ENCODE measurements at places on chromosomes 2 and 18.

DNA sequence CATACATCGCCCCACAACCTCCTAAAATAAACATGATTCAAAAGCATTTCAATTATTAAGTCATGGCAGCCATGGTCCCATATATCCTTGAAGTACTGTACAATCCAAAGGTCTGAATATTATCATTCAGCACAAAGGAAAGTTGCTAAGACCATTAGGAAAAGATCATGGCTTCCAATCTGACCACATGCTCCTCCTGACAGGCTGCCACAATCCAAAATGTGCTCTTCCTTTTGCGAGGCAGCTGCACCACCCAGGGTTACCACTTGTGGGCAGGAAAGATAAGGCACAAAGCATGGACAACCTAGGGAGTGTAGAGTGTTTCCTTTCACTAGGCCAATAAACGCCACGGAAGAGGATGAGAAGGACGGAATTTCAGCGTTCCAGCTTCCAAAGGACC is 5.4 kb downstream of the BOLA3 start:
- DNase-seq, result no peak

DNA sequence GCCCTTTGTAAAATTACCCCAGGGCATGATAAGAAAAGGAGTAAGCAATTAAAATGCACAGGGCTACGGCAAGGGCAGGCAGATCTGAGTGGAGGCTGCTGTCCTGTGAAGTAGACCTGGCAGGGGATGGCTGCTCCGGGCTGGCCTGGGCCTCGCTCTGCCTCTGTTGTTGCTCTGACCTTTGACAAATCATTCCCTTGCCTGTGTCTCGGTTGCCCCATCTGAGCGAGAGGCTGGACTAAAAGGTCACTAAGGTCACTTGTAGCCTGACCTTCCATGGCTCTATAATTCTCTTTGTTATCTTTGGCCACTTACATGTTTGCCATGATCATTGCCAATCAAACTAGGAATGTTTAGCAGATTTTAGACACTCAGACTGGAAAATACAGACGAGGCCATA is 118.1 kb downstream of the KLHL29 start:
- DNase-seq, result no peak

GRCh38 chr2:119431155-119431975 is at the start of gene TMEM37:
Gene TMEM37, plus strand, starts transcription at chr2:119431854. Its CDS starts 50 bp downstream, at chr2:119431904.
- no peak for DNase-seq

DNA sequence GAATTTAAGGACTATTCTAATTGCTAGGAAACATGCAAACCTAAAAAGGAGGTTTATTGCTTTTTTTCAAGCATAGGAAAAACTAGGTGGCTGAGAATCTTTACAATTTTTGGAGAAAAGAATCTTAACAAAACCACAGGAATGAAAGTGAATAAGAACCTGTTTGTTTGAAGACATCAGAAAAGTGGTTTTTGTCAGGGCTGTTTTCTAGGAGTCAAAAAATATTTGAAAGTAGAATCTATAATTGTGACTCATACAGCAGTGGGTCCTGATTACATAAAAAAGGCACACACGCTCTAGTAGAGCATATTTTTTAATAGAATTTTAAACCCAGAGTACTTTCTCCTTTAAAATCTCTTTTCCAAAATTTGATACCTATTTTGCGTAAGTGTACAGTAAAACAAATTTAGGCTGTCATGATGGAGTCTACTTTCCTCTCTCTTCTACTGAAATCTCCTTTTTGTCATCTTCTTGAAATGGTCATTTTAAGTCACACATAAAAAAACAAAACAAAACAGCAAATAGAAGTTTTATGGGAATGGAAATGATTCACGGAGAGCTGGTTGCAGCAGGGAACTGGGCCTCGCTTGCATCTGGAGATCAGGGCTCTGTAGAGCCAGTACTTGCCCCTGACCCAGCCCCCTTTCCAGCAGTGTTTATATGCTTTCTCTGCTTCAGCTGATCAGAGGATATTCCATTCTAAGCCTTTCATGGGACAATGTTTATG is 59.1 kb upstream of the PELI1 start:
- no peak for DNase-seq

DNA sequence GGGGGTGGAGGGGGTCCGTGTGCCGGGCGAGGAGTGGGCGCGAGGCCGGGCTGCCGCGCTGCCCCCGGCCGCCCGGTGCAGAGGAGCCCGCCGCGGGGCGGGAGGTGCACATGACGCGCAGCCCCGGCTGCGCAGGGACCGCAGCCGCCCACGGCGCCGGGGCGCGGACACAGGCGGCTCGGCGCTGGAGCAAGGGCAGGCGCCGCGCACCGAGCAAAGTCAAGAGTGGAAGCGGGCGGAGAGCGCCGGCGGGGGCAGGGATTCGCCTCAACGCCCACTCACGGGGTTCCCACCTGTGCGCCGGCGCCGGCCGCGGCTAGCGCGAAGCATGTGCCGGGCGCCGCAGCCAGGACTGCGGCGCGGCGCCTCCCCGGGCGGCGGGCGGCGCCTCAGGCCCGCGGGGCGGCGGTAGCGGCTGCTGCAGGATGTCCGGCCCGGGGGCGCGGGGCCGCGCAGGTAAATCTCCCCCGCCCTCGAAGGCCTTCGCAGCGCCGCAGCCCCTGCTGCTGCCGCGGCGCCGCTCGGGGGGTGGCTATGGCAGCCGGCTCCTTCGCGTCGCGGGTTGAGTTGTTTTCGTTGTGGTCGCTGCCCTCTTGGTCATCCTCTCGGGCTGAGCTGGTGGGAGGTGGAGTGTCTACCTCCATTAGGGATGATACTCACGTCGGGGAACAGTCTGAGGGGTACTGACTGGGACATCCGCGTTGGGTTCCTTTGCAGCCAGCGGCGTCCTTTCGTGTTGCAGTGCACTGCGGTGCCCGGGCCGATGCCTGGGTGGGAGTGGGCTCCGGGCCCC is 216.3 kb upstream of the DTNA start:
- DNase-seq, result no peak

GRCh38 chr2:45004562-45005191 is 4.6 kb downstream of the SIX2 start:
- no peak for DNase-seq

- no peak for DNase-seq
Measured at GRCh38 chr2:17375262-17375661, 143.0 kb downstream of the RAD51AP2 start.

DNA sequence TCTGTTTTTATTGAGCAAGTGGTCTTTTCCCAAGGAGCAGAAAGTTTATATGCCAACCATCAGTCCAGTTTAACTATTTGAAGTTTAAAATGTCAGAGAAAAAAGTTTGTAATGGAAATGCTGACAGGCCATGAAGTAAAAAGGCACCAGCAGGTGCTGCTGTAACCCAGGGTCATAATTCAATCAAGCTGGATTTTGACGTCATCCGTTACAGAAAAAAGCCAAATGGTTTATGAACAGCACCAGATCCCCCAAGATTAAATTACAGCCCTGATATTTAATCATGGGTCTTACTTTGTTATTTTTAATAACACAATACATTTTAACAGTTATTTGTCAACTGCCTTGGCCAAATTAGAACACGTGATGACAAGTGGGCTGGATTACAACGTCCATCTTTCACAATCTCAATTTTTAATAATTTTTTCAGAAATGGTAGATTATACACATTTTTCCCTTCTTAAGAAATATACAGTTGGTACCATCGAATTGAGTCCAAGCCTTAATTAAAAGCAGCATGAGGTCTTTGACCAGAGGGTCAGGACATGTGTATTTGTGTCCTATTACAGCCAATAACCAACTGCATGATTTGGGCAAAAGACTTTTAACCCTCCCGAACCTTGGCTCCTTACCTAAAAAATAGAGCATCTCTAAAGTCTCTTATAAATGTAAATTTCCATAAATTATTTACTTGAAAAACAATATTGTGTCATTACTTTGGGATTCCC is 10.0 kb downstream of the TCF4 start:
- DNase-seq, result no peak

DNA sequence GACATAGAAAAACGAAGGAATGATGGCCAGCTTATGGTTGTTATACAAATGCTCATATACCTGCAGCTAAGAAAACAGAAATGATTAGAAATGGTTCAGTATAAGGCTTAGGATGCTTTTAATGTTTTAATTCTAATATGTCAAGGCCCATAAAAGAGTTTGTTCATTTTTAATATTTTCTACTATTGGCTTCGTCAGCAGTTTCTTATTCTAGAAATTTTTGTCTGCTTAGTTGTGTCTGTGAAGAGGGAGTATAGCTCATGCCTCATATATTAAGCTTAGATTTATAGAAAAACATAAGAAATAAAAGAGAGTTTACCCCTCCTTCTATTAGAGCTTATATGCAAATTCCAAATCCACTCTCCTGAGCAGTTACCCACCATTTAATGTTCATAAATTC is 292.6 kb downstream of the SLC8A1 start:
- DNase-seq, result no peak

- no peak for DNase-seq
Measured at GRCh38 chr2:144356402-144356801, 163.5 kb downstream of the ZEB2 start.

DNA sequence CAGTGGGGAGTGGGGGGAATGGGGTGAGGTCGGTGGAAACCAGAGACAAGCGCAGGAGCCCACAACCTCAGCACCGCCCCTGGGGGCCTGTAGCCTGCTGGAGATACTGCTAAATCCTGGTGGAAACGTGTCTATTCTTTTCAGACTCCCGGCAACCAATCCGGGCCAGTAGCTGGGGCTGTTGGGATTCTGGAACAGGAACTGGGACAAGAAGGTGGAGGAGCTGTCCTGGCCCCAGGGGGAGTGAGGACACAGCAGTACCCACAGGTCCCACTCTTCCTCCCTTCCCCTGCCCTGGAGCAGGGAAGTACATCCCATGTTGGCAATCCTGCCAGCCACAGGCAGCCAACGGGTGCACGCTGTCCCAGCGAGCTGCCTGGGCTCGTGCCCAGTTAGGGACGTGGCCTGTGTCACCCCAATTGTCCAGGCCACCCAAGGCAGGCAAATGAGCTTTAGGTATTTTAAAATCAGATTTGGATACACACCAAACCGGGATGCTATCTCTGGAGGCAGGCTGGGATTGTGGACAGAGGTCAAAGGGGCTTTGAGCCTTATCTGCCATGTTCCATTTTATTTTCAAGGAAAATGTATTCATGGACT is 51.8 kb downstream of the HS1BP3 start:
- DNase-seq, result no peak

DNA sequence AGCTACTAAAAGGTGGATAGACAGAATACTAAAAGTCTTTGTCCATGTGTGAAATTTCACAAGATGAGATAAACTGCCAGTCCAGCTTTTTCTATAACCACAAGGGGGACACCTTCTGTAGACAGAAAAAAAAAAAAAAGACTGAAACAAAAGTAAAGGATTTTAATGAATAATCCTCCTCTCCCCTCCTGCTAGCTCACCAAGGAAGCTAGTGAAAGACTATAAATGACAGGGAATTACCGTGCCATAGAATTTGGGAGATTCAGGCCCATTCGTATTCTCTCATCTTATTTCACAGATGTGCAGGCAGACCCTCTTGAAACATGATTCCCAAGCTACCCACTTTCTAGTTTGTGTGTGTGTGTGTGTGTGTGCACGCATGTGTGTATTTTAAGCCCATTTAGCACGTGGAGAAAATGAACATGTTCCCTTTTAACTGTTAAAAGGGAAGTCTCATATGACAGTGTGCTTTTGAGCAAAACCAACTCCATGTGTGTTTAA is 36.3 kb upstream of the SLC8A1 start:
- no peak for DNase-seq

- no peak for DNase-seq
Measured at GRCh38 chr2:97871096-97871780, 124.5 kb downstream of the TMEM131 start.

- DNase-seq, result no peak
Measured at GRCh38 chr2:99926986-99927385, 215.4 kb downstream of the AFF3 start.

DNA sequence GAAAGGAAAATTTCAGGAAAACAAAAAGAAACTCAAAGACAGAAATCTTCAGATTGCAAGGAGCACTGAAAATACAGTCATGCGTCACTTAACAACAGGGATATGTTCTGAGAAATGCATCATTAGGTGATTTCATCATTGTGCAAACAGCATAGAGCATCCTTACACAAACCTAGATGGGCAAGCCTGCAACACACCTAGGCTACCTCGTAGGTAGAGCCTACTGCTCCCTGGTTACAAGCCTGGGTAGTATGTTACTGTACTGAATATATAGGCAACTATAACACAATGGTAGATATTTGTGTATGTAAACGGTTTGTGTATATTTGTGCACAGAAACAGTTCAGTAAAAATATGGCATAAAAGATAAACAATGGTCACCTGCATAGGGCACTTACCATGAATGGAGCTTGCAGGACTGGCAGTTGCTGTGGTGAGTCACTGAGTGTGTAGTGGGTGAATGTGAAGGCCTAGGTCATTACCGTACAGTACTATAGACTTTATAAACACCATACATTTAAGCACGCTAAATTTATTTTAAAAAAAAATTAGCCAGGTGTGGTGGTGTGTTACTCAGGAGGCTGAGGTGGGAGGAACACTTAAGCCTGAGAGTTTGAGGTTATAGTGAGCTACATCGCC is 33.4 kb downstream of the SFXN5 start:
- DNase-seq, result no peak

- DNase-seq, result no peak
Measured at GRCh38 chr2:148996805-148997204, 41.7 kb upstream of the LYPD6B start.

GRCh38 chr2:10741139-10741538 is 19.7 kb downstream of the ATP6V1C2 start:
- no peak for DNase-seq

GRCh38 chr2:126513033-126513432 is 142.9 kb upstream of the GYPC start:
- DNase-seq, result no peak

- no peak for DNase-seq
Measured at GRCh38 chr2:134458473-134458853, 204.6 kb downstream of the MGAT5 start.

DNA sequence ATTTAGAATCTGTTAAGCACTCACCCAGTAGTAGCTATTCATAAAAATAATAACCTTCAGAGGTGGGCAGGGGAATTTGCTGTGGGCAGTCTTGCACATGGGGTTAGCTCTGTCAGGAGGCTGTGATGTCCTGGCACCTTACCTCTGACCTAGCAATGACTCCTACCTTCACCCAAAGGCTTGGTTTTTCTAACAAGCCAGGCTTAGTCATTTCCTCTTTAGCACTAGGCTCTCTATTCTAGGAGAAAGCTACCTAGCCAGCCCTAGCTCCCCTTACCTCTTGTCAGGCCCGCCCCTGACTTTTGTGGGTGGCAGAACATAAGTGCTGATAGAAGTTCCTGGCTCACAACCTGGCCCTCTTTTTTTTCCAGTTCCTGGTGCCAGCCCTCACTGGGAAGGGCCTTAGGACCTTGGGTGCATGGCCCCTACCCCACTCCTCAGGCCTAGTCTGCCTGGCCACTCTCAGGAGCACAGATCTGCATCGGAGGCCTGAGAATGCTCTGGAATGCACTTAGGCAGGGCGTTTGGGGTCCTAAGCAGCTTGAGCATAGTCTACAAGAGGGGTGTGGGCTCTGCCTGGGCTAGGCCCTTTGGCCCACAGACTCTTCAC is 17.7 kb downstream of the CPLX4 start:
- no peak for DNase-seq

- DNase-seq, result no peak
Measured at GRCh38 chr2:118268268-118268667, 180.0 kb downstream of the INSIG2 start.

DNA sequence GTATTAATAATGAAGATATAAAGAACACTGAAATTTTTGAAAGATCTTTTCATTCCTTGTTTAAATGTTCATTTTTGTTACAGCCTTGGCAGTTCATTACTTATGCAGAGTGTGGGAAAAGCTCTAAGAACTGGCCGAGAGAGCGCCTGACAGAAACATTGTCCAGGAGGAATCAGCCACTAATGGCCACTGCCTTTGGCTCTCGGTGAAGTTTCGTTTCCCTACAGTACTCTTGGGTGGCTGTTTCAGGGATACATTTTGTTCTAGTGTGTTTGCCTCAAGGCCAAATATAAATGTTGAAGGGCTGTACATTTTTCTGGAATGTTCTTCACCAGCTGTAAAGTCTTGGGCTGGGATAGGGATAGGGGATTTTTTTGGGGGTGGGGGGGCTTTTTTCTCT is 10.7 kb downstream of the SPTBN1 start:
- DNase-seq, result no peak
